ENCODE measurements at places on chromosomes 13 and 19.

- DNase-seq, result no peak
Measured at GRCh38 chr13:18948664-18949488, 232.7 kb downstream of the TUBA3C start.

DNA sequence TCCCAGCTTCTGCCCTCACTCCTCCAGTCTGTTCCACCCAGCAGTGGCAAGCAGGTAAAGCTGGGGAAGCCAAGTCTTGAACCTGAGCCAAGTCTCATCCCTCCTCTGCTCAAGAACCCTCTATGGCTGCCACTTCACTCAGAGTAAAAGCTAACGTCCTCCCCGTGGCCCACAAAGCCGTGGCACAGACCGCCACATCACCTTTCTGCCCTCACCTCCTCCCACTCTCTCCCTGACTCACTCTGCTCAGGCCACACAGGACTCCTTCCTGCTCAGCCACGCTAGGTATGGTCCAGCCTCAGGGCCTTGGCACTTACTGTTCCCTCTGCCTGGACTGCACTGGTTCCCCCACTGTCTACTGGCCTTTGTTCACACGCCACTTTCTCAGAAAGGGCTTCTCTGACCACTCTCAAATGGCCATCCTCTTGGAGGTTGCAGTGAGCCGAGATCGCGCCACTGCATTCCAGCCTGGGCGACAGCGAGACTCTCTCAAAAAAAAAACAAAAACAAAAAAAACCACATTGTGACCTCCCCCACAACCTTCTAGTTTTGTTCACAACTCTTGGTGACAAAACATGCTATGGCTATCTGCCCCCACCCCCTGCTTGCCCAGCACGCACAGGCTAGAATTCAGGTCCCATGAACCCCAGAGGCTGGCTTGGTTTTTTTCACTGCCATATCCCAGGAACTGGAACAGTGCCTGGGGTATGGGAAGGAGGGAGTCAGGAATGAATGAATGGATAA lies 15.8 kb downstream of the NDUFB7 start:
- no peak for DNase-seq

DNA sequence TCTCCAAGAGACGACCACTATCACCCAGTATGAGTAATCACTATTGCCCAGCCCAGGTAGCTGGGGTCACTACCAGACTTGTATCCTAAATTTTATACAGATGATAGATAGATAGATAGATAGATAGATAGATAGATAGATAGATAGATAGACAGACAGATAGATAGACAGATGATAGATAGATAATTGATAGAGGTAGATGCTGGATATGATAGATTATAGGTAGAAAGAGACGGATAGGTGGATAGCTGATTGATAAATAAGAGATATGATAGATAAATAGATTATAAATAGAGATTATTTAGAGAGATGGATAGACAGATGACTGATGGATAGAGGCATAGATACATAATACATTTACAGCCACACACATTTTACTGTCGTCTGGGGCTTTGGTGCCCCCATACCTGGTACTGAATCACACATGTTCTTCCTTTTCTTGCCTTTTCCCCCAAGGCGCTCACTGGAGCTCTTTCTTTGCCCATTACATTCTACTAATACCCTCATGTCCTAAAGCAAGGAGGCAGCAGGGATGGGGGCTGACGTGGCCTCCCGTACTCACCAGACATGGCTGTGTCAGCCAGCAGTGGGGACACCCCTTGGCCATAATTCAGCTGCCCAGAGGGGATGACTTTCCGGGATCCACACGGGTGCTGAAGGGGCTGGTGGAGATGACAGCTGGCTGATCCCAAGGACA lies 44.6 kb upstream of the CCNE1 start:
- no peak for DNase-seq

DNA sequence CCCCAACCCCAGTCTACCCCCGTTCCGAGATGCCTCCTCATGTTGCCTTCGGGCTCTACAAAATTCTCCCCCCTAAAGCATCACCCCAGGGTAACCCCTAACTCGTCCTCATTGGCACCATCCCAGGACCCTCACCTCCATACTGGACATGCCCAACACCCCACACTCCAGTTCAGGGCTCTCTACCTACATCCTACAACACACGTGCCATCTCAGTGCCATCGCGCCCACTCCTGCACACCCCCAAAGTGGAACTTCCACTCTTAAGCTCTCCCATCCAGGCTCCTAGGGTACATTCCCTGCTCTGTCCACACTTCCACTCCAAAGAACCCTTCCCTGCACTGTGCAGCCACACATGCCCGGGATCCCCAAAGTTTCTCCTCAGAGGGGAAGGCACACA lies 827 bp upstream of the FKRP start:
- no peak for DNase-seq
